ENCODE measurements at places on chromosomes 1 and 21.

DNA sequence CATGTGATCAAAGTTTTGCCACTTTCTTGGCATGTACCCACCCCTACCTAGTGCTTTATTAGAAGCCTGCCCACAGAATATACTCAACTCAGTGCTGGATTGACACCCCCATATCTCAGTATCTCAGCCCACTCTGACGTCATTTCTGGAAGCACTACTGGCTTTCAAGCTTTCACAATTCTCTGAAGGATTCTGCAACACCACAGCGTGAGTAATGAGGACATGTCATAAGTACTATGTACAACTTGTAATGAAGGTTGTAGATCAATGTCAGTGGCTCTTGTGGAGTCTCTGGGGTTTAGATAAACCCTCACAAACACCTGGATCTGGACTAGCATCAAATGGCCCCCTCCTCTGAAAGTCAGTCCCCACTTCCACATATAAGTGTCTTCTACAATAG lies 57.2 kb downstream of the TNFSF4 start:
- peak; percentile 6 for DNase-seq

DNA sequence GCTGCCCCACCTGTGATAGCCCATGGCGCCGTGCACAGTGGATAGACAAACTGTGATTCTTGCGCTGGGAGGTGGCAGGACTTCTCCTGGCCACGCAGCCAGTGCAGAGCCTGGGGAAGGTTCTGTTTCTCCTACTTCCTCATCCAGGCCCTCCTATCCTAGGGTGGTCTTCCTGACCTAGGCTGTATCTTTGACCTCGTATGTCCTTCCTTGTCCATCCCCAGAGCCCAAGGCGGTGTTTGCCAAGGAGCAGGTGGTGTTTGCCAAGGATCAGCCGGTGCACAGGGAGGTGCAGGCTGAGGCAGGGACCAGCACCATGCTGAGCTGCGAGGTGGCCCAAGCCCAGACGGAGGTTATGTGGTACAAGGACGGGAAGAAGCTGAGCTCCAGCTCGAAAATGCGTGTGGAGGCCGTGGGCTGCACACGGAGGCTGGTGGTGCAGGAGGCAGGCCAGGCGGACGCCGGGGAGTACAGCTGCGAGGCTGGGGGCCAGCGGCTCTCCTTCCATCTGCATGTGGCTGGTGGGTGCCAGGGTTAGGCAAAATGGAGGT lies 63.9 kb downstream of the OBSCN start:
- no peak for DNase-seq

- no peak for DNase-seq
These were observed 14.6 kb upstream of the SLC41A1 start for GRCh38 chr1:205827623-205828022.

GRCh38 chr1:119347858-119348257 lies 20.7 kb upstream of the HAO2 start:
- DNase-seq, result no peak

- DNase-seq, result no peak
These were observed 158.8 kb upstream of the DUSP10 start for GRCh38 chr1:221900678-221901077.

GRCh38 chr1:48215222-48215621 lies 7.3 kb upstream of the SLC5A9 start:
- DNase-seq, result no peak

DNA sequence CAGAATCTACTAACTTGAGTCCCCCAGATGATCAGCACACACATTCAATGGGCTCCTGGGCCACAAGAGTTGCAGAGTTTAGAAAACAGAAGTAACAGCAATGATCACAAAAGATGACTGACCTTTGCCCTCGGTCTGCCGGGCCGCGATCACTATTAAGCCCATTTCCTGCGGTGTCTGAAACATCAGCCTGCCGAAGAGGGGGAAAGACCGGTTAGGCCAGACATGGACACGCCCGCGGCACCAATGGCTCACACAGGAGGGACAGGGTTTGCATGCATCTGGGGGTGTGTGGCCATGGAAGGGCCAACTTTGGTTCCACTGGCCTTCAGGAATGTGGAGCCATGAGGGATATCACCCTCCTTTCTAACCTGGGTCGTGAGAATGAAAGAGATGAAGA lies 68.2 kb downstream of the SIM2 start:
- no peak for DNase-seq

DNA sequence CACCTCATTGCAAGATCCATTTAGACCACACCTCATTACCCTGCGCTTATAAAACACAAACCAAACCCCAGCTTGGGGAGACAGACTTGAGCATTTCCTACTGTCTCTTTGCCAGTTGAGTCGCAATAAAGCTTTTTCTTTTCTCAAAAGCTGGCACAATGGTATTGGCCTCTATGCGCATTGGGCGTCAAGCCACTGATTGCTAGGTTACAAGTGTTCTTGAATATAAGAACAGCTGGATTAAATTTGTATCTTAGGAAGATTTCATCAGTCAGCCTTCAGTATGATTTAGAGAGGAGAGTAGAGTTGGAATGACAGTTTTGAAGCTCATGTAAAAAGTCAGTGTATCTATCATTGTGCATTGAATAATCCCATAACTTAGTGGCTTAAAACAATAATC lies 84.9 kb upstream of the RAB4A start:
- DNase-seq, result no peak

- DNase-seq, result no peak
These were observed at the start of gene KCNK1 for GRCh38 chr1:233613252-233614172. KCNK1 (plus strand) TSS chr1:233614106; CDS start chr1:233614172, 66 bp downstream.

DNA sequence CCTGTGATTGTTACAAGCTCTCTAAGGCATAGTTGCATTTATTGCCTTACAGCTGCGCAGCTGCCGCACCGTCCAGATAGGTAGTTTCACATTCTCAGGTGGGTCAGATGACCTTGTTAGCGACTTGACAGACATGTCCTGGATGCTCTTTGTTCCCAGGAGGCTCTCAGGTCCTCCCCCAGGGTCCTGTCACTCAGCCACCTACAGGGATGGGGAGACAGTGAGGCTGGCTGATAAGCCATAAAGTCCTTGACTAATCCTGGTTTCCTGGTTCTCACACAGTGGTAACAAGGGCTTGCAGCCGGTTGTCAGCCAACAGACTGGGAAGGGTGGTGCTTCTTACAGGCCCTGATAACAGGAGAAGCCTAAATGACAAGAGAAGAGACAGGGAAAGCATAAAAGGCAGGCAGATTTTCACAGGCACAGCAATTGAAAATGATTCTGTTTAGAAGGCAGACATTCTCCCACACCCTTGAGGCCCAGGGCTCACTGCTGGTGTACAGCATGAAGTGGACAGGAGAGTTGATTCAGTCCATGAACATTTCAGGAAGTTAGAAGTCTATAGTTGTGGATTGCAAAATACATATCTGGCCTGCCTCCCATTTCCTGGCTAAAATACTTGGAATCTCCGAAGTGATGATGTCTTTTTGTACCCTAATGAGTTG lies 2.9 kb downstream of the ARF1 start:
- DNase-seq, result no peak

DNA sequence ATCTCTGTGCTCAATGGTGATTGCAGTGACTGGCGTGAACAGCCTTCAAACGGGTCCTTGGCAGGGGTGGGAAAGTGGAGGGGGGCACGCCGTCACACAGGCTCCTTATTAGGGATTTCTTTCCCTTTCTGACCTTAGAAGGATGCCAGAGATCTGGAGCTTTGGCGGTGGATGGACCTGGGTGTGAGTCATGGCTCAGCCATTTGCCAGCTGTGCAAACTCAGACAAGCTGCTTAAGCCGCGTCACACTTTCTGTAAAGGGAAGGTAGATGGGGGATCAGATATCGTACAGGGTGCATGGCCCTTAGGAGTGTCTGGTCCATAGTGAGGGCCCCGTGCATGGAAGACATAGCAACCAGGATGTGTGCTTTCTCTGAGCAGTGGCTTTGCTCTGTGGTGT lies 48.3 kb upstream of the C1orf174 start:
- DNase-seq, result no peak

- no peak for DNase-seq
These were observed 8.8 kb upstream of the SAMD11 start for GRCh38 chr1:914891-915280.
